ENCODE measurements at places on chromosomes 2 and 18.

- DNase-seq: no peak
These were observed 630.6 kb upstream of the ZNF804A start for GRCh38 chr2:183967756-183968155.

DNA sequence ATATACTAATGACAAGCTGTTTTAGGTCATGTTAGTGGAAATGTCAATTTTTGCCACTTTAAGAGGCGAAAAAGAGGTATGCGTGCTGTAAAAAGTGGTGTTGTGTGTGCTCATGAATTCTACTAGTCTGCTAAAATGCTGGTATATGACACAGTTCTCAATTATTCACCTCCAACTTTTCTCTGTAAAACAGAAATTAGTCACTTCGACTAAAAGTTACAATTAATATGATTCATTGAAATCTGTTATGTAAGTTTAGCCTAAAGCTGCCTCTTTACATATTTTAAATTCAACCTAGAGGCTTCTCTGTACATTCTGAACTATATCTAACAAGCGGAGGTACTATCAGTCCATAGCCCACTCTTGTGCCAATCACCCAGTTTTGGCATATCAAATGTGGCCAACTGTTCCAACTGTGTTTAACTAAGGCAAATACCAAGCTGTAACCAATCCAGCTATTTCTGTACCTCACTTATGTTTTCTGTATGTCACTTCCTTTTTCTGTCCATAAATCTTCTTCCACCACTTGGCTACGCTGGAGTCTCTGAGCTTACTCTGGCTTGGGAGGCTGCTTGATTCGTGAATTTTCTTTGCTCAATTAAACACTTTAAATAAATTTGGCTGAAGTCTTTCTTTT, 20.8 kb downstream of the BAZ2B start:
- no peak for DNase-seq

DNA sequence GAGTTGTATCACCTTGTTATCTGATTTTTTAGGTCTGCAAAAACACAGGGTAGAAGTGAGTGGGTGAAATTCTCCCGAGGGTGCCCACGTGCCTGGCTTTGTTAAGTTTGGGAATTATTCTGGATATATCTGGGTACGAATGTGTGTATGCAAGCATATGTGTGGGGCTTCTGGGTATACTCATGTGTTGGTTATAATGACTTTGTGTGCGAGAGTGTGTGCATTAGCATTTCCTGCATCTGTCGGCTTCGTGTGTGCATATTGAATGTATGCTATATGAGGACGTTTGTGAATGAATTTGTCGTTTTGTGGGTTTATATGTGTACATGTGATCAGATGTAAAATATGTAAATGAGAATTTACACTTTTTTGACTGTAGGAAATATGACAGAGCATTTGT, 13.8 kb upstream of the DNAJC27 start:
- DNase-seq: no peak

GRCh38 chr2:58237741-58238140, 3.4 kb downstream of the FANCL start:
- no peak for DNase-seq

DNA sequence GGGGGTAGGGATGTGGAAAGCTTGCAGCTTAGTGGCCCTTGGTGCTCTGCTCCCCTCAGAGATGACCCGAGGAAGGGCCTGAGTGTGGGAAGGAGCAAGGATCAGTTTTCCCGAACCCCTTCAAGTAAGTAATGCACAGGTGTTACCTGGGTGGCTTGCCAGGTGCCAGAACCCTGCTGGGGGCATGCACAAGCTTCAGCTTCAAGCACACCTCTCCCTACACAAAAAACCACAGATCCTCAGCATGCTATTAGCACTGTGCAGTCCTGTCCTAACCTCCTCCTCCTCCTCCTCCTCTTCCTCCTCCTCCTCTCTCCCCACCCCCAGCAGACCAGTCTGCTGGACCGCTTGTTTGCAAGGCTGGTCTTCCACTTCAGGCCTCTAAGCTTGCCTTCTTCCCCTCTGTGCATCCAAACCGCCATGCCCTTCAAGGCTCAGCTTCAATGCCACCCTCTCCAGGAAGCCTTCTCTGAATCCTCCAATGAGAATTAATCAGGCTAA, 114.8 kb downstream of the ACAA2 start:
- no peak for DNase-seq

GRCh38 chr2:159891917-159892730, 94.1 kb upstream of the CD302 start:
- no peak for DNase-seq

GRCh38 chr2:33859811-33860461, 260.8 kb upstream of the FAM98A start:
- DNase-seq: no peak

GRCh38 chr2:149686136-149687051, 98.8 kb upstream of the MMADHC start:
- no peak for DNase-seq

- DNase-seq: no peak
These were observed 52.5 kb upstream of the GPR17 start for GRCh38 chr2:127593228-127594115.

GRCh38 chr2:164898475-164898874, 56.9 kb downstream of the SLC38A11 start:
- no peak for DNase-seq

GRCh38 chr18:55748227-55748738, 160.3 kb upstream of the TCF4 start:
- DNase-seq: no peak

GRCh38 chr18:12036201-12036751, 55.0 kb downstream of the IMPA2 start:
- DNase-seq: no peak

DNA sequence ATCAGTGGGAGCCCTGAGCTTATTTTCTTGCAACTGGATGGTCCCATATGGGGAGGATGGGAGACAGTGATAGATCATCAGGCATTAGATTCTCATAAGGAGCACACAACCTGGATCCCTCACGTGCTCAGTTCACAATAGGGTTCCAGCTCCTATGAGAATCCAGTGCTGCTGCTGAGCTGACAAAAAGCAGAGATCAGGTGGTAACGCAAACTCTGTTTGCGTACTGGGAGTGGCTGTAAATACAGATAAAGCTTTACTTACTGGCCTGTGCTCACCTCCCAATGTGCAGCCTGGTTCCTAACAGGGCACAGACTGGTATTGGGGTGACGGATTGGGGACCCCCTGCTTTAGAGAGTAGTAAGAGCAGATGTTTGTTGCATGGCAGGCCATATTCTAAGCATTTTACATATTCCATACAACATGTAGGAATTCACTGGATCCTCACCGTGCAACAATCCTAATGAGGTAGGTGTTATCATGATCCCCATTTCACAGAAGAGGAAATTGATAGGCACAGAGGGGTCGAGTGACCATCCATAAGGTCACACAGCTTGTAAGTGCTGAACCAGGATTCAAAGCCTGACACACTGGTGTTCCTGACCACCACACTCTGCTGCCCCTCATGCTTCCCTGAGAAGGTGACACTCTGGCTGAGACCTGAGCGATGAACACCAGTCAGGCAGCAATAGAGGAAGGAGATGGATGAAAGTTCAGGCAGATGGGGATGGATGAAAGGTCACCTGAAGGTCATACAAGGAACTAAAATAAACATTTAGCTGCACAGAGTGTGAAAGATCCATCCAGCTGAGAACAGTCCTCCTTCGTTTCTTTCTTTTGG, 15.7 kb upstream of the MAT2A start:
- no peak for DNase-seq

GRCh38 chr2:43071599-43072550, 154.5 kb downstream of the ZFP36L2 start:
- DNase-seq: no peak

- no peak for DNase-seq
These were observed 117.4 kb upstream of the COPS8 start for GRCh38 chr2:236968101-236968879.

- DNase-seq: no peak
These were observed 42.1 kb upstream of the SERTAD2 start for GRCh38 chr2:64695721-64696261.

GRCh38 chr2:192292478-192292877, 97.7 kb upstream of the TMEFF2 start:
- DNase-seq: no peak

DNA sequence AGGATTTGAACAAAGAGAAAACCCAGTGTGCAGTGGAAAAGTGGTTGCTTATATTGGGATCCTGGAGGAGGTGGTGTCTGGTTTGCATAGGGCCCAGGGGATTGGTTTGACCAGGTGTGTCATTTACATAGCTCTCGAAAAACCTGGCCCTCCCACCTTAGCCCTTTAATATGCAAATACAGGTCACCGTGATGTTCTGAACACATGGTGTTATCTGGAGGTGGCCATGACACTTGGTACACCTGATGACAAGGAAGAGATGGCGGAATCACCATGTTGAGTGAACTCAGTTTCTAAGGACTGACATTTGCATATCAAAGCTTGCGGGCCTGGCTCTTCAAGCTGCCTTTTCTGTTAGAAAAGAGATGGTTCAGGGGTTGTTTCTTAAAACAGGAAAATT, 2.3 kb upstream of the NAPG start:
- DNase-seq: no peak

DNA sequence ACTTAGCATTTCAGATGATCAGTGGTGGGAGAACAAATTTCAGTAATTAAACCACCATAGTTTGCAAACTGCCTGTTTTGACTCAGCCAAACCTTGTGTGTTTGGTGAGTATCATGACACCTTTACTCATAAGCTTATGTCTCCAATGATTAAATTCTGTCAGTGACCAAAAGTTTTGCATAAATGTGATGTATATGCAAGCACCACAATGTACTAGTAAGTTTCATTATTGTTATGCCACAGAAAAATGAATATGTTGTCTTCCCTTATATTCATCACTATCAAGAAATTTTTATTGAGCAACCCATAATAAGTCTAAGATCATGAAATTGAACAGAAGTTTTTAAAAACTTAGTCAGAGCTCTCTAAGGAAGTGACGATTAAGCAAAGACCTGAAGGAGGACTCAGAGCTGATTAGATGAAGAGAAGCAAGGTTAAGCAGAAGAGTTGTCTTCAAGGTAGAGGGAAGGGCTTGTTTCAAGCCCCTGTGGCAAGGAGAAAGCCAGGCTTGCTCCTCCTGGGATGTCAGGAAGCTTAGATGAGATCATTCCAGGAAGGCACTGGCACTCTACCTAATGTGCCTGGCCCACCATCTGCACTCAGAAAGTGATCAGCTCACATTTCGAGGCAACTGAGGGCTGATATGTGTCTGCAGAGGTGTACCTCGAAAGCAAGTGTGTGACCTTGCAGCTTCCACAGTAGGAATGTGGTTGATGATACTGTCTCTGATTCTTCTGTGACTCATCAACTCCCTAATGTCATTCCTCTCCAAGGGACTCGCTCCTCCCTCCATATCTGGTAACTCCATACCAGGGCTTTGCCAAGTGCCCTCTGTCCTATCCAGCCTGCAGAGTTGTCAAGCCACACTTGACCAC, 54.7 kb downstream of the KCTD18 start:
- no peak for DNase-seq

DNA sequence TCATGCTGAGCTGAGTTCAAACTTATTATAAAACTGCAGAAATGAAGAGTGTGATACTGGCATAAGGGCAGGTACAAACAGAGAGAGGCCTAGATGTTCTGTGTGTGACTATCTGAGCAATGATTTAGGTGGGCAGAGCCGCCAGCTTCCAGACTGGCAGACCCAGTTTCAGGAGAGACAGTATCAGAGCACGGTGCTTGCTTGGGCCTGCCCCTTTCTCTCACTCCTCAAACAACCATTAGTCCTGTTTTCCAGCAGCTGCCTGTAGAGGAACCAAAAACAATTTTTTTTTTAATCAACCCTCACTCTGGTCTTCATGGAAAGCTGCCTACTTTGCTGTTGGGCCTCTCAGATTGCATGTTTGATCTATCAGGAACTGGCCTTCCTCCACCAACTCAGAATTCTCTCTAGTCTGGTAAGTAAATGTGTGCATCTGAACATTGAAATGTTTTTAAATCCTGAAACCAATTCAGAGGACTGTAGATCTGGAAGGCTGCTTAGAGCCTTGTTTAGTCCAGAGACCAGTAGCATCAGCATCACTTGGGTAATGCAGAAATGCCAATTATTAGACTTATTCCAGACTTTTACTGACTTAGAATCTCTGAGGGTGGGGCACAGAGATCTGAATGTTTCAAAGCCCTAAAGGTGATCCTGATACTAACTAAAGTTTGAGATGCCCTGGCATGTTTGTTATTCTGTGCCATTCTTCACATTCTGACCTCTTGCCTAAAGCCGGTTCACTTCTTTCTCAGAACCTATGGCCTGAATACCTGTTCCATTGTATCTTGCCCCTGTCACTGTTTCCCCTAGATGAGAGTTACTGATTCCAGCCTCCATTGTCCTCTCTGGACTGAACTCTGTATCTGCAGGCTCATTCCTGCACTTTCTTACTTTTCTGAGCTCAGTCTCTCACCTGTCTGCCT, 24.8 kb upstream of the CRIM1 start:
- no peak for DNase-seq

DNA sequence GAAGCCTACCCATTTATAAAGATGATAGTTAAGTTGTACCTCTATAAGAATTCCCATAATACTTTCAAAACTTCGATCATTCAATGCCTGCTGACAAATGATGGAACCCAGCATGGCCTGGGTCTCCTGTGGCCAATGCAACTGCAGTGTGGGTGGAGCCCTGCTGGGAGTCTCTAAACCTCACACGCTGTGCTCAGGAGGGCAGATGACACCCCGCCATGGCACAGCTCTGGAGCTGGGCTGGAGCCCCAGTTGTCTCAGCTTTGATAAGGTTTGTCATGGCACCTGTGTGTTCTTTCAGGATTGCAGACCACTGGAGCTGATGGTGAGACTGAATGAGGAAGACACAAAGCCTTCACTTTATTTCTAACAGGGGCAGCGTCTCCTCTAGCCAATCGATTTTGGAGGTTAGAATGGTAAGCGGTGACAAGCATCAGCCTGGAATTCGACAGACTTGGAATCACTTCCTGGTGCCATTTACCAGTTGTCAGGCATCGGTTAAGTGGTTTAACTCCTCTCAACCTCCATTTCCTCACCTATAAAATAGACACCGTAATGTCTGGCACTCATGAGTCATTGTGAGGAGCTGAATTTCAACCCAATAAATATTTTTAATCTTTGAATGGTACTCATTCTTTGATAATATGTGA, 383.6 kb upstream of the SALL3 start:
- DNase-seq: peak; percentile 2

DNA sequence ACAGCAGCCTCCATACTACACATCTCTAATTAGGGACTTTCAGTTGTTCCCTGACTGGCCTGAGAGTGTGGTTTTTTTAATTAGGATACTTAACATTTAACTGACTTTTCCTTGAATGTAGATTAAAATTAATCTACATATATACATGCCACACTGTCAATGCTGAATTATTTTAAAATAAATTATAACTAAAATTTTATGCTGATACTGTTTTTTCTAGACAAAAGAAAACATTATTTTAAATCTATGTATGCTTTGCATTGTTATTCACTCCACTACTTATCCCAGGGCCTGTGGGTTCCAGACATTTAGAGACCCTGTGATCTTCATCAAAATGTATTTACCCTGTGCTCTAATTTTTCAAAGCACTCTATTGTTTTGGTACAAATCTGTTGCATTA, 496.0 kb upstream of the MAP2 start:
- DNase-seq: no peak

Measured in progenitor cell of endocrine pancreas (in vitro differentiated cells).